ENCODE measurements at places on chromosomes 11 and 22.

- DNase-seq = no peak
Observed at GRCh38 chr11:32899438-32899837, 6.8 kb downstream of the QSER1 start.

- no peak for DNase-seq
Observed at GRCh38 chr11:64231546-64231945, 1.2 kb downstream of the DNAJC4 start.

GRCh38 chr11:124198897-124199296, 15.8 kb downstream of the OR10D3 start:
- DNase-seq = no peak

- DNase-seq = no peak
Observed at GRCh38 chr11:47035108-47035507, 98.5 kb downstream of the CSTPP1 start.

GRCh38 chr22:41844036-41844435, 11.1 kb downstream of the SREBF2 start:
- no peak for DNase-seq

DNA sequence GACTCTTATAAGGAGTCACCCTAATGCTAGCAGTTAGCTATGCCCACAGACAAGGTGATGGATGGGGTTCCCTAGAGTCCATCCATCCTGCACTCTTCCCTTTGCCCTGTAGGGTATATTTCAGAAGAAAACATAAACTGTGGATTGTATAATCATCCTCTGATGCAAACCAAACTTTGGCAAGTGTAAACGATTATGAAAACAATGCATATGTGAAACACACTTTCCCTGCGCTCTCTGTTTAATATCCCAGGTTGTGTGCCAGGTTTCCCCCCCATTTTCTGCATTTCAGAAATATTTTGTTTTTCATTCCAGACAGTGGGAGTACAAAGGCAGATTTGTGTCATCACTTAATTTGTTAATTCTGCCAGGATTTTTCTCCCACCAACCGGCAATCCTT, 110.0 kb downstream of the LDLRAD3 start:
- no peak for DNase-seq

- DNase-seq = no peak
Observed at GRCh38 chr11:128625326-128625725, 38.0 kb upstream of the ETS1 start.

DNA sequence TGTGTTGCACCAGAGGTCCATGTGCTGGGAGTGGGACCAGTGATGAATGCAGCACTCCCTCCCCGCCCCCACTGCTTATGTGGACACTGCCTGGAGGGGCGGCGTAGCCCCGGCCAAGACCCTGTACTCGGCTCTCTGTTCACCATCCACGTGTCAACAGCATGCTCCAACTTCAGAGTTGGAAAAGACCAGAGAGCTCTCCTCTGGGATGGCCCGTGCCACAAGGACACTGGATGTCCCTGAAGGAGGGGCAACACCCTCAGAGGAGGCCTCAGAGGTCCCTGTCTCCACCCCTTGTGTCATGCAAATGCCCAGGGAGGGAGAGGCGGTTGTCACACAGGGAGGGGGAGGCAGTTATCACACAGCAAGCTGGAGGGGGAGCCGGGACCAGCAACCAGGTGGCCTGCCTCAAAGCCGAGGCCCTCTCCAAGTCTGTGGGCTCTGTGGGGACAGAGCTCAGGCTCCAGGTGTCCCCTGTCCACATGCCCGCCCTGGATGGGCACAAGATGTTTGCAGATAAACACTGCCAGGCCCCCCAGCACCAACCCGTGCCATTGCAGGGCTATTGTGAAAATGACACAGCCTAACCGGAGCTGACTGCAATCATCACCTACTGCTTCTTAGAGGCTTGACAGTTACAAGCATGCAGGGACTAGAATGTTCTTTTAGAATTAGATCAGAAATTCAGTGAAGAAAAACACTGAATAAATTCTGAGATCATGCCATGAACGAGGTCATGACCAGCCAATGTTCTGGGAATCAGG, 121.1 kb downstream of the PHF21B start:
- no peak for DNase-seq

- DNase-seq = no peak
Observed at GRCh38 chr11:92702805-92703448, 266.5 kb upstream of the MTNR1B start.

DNA sequence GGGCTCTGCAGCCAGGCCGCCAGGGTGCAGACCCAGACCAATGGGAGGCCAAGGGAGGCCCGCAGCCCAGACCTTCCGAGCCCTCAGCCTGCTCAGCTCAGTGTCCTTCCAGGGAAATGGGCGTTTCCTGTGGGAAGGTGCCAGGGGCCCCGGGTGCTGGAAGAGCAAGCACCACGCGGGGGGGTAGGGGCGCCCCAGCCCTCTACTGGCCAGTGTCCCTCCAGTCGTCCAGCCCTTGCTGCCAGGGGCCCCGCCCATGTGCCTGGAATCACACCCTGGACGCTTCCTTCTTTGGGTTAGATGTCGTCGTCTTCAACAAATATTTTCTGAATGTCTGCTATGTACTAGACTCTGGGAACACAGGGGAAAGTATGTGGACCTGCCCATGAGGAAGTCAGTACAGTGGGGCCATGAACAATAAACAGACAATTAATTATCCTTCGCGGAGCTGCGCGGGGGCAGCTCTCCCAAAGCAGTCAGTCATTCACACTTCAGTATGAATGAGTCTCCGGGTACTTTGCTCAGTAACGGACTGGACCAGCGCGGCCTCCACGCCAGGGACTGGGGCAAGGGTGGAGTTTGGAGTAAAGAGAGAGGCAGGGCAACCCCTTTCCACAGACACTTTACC, 60.2 kb downstream of the CDKN1C start:
- DNase-seq = peak; percentile 97

GRCh38 chr11:18540207-18541009, 13.7 kb upstream of the TSG101 start:
- no peak for DNase-seq

- DNase-seq = no peak
Observed at GRCh38 chr22:23281053-23281405, 100.7 kb downstream of the BCR start.

DNA sequence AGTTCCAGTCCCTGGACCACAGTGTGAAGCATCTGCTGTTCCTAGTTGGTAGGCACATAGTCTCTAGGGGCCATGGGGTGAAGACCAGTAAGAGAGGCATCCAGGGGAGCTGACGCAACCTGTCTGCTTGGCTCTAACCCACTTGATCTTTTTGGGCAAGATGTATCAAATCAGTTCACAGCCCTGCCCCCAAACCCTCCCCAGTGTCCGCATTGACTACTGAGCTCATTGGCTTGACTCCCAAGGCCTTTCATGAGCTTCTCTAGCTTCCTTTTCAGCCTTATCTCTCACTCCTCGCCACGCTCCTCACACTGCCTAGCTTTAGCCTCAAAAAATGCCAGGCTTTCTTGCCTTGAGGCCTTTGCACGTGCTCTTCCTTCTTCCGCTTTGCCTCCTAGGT, 29.7 kb upstream of the ABCC8 start:
- no peak for DNase-seq

DNA sequence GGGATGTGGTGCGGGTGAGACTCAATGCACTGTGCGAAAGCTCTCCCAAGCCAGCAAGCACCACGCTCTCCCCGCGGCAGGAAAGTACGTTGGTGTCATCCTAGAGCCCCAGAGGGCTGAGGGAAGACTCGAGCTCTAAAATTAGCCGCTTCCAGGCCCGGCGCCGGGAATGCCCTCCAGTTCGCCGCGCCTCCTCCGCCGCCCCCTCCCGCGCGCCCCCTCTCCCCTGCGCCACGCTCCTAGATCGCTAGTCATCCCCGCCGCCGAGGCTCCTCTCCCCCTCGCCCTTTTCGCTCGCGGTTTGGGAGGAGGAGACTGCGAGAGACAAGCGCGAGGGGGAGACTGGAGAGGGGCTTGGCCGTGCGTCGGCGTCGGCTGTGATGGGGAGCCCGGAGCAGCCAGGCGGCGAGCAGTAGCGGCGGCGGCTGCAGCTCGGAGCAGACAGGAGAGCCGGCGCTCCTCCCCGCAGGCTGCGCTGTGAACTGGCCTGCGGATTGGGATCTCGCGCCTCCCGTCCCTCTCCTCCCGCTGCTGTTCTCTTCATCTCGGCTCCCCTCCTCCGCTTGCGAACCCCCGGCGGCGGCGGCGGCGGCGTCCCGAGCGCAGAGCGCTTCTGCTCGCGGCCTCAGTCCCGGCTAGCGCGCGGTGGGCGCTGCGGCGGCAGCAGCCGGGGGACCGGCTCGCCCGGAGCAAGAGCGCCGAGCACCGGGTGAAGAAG, at the start of gene FAT3:
Gene FAT3 (plus strand): TSS at position 412 of the 718 bp plus-strand sequence. CDS start 127,295 bp downstream, outside the sequence.
- DNase-seq = no peak

GRCh38 chr11:9577556-9577955, 4.1 kb downstream of the WEE1 start:
- no peak for DNase-seq

DNA sequence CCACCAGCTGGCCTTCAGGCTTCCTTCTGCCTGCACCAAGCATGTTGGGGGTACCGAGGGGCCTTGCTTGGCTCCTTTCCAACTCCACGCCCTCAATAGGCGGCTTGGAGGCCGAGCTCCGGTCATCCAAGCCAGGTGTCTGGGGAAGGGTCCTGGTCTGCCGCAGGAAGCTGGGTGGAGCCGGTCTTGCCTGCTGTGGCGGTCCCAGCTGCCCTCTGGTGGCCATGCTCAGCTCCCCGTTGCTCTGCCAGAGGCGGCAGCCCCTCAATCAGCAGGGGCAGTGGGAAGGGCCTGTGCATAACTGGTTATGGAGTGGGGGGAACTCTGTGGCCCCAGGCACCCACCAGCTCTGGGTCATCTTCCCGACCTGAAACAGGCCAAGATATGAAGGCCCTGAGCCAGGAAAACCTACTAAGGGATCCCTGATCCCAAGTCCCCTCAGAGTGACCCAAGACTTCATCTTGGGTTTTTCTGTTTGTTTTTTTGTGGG, 3.2 kb downstream of the ARVCF start:
- no peak for DNase-seq

- DNase-seq = no peak
Observed at GRCh38 chr11:112366777-112367176, 106.1 kb upstream of the PLET1 start.

DNA sequence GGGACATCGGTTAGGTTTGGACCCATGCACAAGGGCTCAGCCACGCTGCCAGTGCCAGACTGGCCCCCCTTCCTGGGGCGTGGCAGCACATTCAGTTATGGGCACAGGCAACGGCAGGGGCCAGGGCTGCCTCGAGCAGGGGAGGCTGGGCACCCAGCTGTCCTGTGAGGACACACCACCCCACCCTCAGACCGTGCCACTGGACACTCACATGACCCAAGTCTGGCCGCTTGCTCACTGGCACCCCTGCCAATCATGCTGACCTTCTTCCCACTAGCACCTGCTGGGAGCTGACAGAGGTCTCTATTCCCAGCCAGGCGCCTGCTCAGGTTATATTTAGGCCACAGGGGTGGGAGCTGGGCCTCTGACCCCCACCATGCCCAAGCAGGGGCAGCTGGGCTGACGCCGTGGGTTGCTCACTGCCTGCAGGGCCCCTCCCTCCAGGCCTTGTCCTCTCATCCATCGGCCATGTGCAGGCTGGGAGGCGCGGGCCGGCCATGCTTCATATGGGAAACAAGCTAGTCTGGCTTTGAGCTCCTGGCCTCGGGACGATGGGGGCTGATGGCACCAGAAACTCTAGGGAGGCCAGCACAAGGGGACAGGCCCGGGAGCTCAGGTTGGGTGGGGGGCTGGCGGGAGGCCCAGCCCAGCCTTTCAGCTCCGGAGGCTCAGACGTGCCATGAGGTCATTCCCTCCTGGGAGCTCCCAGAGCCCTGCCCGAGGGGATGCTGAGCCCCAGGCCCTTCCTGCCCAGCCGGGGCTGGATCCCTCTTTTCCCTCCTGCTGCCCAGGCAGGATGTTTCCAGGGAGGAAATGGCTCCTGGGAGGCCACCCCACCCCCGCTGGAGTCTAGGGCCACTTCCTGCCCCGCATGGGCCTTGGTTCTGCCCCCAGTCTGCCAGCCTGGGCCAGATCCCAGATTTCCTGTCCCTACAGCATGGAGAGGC, 15.2 kb upstream of the TBX1 start:
- no peak for DNase-seq

GRCh38 chr11:124294687-124295086, 19.1 kb downstream of the OR8D1 start:
- no peak for DNase-seq

GRCh38 chr11:44382118-44382517, 72.2 kb upstream of the ALX4 start:
- DNase-seq = no peak

DNA sequence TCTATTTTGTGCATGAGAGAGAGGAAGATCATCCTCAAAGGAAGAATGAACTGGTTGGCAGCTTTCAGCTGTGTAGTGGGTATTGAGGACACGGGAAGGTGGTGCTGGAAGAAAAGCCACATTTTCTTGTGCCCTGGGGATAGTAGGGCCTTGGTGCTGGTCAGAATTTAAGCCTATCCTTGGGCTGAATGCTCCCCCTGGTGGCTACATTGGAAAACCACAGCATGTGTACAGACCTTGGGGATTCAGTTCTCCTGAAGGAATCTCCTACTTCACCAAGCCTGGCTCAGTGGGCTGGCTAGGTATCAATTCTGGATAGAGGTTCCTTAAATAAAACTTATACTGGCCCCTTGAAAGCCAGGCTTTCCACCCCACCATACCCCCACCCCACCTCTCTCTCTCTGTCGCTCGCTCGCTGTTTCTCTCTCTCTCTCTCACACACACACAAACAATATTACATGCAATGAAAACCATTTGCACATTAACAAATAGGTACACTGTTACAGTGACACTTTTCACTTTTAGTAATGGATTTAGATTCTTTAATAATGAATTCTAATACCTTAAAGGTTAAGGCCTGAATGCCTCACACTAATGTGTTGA, 2.8 kb upstream of the OR51M1 start:
- no peak for DNase-seq

Measured in lower leg skin (tissue), 4 donors.